Stomach (tissue), 19 donors: ENCODE measurements at places on chromosomes 1 and 21. TPM values are rescaled to one million over a fixed set of nuclear protein-coding genes. Genes with fewer than 3 reads are reported as not detected.

SGIP1 gene
- not detected for total RNA-seq

IGFN1 gene
- not detected for total RNA-seq

DHCR24 gene
- 347 TPM for total RNA-seq

STRIP1 gene
- 67.2 TPM for total RNA-seq

TMEM52 gene
- not detected for total RNA-seq

SERPINC1 gene
- total RNA-seq = not detected

MPZ gene
- total RNA-seq = not detected

RXFP4 gene
- total RNA-seq = not detected

CENPF gene
- 10.5 TPM for total RNA-seq

GRCh38 chr21:27219068-27219467, 252.2 kb upstream of the ADAMTS5 start:
- DNase-seq = no peak

GRCh38 chr1:106798991-106799390, 257.5 kb upstream of the PRMT6 start:
- DNase-seq = no peak

DNA sequence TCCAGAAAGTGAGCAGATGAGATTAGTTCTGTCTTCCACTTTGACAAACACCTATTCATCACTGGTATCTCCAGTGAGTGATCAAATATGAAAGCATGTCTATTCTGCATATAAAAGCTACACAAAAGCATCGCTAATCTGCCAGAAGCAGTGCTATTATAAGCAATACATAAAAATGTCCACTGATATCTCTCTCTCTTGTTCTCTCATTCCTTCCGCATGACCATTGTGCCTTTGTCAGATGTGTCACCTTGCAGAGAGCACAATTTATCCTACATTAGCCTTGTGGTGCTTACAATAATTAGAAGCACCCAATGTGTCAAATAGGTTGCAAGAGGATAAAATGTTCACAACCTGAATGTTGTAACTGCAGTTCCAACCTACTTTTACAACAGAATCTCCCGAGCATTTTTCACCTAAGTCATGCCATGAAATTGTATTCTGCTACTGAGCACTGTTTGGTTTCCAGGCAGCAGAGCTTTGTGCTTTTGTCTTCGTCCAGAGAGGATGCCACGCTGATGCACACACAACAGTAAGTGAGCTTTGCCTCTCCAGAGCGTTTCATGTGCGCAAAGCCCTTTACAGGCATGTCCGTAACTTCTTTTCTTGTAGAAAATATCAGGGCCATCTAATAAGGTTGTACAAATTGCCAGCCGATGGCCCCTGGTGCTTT, 198.7 kb upstream of the PLD5 start:
- DNase-seq = no peak

- DNase-seq = no peak
Observed at GRCh38 chr1:77672374-77672773, 10.1 kb downstream of the ZZZ3 start.

DNA sequence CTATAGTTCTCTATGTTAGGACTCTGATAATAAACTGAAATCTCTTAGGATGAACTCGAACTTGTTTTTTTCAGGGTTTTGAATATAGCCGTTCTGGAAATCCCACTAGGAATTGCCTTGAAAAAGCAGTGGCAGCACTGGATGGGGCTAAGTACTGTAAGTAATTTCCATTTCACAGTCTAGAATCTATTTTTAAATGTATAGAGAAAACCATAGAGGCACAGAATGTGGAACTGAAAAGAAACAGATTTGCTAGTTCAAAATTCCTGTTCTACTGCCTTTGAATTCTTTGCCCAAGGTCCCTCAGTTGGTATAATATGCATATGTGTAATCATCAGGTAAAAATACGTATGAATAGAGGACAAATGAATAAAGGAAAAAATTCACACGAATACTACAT, 4.8 kb downstream of the CTH start:
- DNase-seq = no peak

DNA sequence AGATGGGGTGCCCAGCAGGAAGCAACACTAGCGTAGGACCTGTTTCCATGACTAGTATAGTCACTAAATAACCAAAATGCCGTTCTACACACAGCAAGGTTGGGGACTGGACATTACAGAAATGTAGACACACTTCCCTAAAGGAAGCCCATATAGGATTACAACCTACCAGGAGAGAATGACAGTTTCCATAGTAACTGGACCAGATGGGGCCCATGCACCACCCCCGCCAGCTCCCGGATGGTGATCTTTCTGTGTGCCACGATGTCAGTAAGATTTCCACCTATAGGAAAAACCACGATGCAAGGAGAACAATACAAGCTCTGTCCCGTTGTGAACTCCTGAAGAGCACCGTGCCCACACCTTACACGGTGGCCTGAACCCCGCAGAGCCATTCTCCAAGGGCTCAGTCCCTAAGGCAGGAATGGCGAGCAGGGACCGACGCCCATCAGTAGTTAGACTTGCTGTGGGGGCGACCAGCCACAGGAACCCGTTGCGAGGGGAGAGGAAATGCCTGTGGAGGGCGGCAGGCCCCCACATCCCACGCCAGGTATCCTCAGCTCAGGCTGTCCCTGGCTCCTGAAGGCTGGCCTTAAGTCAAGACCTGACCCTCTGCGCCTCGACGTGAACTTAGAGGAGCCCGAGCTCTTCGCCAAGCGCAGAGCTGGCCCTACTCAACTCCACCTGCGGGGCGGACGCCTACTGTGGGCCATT, 13.6 kb upstream of the CEP85 start:
- DNase-seq = no peak

GRCh38 chr1:28902738-28903137, 11.6 kb upstream of the EPB41 start:
- no peak for DNase-seq

DNA sequence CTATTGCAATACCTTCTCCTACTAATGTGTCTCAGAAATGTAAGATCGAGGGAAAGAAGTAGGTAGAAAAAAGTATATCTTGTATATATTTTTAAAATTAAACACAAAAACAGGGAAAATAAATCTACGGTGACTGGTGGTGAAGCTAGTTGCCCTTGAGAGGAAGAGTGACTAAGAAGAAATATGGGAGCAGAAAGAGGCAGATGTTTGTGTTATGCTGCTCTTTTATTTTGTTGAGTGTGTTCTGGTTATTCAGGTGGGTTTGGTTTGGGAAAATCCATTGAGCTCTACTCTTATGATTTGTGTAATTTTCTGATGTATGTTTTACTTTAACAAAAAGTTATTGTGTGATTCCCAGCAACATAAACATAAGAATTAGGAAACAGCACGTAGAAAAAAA, 444.9 kb upstream of the B3GALT2 start:
- no peak for DNase-seq

DNA sequence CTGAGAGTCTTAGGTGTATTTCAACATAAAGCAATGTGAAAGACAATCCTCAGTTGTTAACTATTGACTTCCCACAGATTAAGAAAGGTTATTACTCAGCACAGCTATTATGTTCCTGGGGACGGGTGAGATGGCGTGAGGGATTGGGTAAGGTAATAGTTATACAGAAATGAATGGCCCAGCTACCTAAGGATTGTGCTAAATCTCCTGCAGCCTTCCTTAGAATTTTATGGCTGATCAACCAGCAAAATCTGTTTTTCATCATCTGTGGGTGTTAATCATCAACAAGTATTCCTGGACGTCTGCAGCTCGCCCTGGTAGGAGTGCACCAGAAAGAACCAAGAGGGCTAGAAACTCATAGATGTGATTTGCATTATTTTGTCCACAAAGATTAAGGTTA, 146.0 kb upstream of the IVNS1ABP start:
- DNase-seq = no peak

DNA sequence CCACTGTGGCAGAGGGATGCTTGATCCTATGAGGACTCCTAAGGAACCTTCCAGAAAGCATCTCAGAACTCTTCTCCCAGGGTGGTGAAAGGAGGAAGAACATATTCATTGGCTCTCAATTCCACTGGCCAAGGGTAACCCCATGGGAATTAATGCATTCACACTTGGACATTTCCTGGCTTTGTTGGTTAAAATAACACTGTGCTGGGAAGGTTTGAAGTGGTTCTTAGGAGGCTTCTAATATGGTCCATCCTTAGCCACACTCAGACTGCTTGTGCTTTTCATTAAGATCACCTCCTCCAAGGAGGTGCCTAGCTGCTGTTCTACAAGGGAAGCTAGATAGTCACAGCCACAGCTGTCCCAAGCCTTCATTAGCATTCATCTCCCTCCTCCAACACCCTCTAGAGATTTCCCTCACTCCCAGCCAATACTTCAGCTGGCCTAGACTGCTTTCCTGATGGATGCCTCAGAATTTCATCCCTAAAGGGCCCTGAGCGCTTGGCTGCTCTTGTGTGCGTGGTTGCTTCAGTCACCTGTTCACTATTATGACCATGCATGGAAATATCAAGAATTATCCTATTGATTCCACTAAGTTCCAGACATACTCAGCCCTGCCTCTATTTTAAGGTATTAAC, 544.4 kb downstream of the PLPP3 start:
- no peak for DNase-seq

DNA sequence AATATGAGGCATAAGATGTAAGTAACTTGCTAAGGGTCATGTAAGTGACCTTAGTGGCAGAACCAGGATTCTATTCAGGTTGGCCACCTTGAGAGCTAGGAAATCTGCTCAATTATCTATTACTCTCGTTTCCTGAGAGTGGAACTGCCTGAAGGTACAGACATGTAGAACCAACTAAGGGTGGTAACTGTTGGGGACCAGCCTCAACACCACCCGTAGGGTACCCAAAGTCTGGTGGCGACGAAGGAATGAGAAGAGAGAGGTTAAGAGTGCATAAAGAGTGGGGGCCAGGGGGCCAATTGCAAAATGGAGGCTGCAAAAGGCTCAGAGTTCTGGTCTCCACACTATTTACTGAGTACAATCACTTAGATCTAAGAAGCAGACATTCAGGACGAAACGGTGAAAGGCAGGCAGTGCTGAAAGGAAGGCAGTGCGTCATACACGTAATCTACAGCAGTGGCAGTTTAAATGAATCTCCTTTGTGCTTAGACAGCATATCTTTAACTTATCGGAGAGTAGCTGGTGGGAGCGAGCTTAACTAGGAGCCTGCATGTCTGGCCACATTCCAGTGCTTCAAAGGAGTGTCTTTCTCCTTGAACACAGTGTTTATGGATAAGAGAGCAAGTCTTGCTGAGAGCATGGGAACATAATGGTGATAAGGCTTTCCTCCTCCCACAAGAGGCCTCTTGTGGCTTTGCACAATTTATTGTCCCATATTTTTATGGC, 25.0 kb downstream of the SRSF4 start:
- peak; percentile 78 for DNase-seq

DNA sequence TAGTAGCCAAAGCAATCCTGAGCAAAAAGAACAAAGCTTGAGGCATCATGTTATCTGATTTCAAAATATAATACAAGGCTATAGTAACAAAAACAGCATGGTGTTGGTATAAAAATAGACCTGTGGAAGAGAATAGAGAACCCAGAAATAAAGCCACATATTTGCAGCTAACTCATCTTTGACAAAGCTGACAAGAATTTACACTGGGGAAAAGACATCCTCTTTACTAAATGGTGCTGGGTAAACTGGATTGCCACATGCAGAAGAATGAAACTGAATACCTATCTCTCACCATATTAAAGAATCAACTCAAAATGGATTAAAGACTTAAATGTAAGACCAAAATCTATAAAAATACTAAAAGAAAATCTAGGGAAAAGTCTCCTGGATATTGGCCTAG, 59.5 kb upstream of the CD55 start:
- DNase-seq = no peak

DNA sequence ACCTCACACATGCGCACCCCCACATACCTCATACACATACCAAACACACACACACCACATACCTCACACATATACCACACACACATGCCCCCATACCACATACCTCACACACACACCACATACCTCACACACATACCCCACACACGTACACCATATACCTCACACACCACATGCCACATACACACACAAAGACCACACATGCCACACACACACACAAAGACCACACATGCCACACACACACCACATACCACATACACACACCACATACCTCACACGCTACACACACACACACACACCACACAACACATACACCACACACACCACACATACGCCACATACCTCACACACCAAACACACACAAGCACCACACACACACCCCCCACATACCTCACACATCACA, 30.0 kb downstream of the HIVEP3 start:
- DNase-seq = no peak

GRCh38 chr1:27598295-27598687, 5.7 kb downstream of the AHDC1 start:
- no peak for DNase-seq

DNA sequence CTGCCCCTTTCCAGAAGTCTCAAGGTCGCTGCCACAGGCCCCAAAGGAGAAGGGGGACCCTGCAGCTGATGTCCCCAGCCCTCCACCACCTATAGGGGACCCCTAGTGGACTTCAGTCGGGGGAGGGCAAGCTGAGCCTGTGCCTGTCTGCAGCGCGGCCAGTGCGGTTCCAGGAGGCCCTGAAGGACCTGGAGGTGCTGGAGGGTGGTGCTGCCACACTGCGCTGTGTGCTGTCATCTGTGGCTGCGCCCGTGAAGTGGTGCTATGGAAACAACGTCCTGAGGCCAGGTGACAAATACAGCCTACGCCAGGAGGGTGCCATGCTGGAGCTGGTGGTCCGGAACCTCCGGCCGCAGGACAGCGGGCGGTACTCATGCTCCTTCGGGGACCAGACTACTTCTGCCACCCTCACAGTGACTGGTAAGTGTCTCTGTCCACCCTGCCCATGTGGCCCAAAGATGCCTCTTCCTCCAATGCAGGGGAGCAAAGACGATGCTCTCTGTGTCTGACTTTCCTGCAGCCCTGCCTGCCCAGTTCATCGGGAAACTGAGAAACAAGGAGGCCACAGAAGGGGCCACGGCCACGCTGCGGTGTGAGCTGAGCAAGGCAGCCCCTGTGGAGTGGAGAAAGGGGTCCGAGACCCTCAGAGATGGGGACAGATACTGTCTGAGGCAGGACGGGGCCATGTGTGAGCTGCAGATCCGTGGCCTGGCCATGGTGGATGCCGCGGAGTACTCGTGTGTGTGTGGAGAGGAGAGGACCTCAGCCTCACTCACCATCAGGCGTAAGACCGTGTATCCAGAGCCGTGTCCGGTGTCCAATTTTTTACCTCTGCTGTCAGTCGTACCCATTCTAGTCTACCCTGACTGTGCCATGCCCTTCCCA, 79.9 kb downstream of the OBSCN start:
- DNase-seq = no peak

DNA sequence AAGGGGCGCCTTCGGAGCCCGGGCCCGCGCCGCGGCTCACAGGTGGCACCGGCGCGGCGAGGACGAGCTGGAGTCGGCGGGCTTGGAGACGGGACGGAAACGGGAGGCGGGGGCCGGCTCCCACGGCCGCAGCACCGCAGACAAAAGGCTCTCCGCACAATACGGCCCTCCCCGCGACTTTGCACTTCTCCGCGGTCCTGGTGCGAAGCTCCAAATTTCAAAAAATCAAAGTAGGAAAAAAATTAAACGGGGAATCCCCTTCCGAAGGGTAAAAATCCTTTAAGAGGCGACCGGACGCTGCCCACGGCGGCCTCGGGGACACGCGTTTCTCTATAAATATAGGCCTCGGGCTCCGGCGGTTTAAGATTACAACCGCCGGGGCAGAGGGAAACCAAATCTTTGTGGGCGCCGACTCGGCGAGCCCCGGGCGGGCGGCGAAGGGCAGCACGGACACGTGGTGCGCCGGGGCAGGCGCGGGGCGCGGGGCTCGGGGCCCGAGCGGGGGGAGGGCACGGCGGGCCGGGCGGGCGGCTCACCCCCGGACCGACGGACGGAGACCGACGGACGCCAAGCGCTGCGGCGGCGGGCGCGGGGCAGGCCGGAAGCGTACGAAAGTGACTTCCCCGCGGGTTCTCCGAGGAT, 453 bp downstream of the PABPC4 start:
- peak; percentile 30 for DNase-seq
